ENCODE measurements at places on chromosomes 2 and 18.

GRCh38 chr2:88167740-88168139, 2.4 kb upstream of the THNSL2 start:
- DNase-seq: no peak

- peak; percentile 26 for DNase-seq
These were observed 58.1 kb upstream of the IL1RL1 start for GRCh38 chr2:102253140-102253752.

GRCh38 chr2:24123922-24124580, 782 bp downstream of the FAM228B start:
- DNase-seq: no peak

- DNase-seq: no peak
These were observed 19.9 kb downstream of the IL36B start for GRCh38 chr2:113032737-113033136.

- peak; percentile 4 for DNase-seq
These were observed 944 bp downstream of the RAB3GAP1 start for GRCh38 chr2:135052997-135053474.

- DNase-seq: no peak
These were observed 98.1 kb upstream of the BCL2L11 start for GRCh38 chr2:111022633-111023032.
